ENCODE measurements at places on chromosomes 2 and 18.

DNA sequence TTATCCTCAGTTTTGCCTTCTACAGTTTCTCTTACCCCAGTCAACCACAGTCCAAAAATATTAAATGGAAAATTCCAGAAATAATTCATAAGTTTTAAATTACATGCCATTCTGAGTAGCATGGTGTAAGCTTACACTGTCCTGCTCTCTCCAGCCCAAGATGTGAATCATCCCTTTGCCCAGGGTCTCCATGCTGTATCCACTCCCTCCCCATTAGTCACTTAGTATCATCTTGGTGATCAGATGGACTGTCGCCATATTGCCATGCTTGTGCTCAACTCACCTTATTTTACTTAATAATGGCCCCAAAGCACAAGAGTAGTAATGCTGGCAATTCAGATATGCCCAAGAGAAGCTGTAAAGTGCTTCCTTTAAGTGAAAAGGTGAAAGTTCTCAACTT is 18.5 kb upstream of the CCNT2 start:
- no peak for DNase-seq

- no peak for DNase-seq
Measured at GRCh38 chr2:205333351-205333750, 348.9 kb upstream of the NRP2 start.

GRCh38 chr2:149236410-149236809 is 94.0 kb upstream of the LYPD6 start:
- no peak for DNase-seq

DNA sequence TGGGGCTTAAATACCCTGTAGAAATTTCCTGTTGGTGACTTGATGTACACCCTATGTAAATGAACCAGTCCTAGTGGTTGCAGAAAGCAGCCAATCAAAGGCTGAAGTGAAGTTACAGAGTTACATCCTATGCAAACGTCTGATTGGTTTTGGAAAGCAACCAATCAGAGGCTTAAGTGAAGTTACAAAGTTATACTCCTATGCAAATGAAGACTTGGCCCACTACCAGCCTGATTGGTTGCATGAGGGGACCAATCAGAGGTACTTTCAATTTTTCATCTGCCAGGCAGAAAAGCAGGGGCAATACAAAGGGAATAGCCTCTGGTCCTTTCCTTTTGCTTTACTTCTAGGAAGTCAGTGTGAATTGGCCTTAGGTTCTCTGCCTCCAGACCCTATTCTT is 13.6 kb upstream of the ZNF397 start:
- no peak for DNase-seq

- DNase-seq: no peak
Measured at GRCh38 chr18:55477499-55477859, 110.5 kb downstream of the TCF4 start.

DNA sequence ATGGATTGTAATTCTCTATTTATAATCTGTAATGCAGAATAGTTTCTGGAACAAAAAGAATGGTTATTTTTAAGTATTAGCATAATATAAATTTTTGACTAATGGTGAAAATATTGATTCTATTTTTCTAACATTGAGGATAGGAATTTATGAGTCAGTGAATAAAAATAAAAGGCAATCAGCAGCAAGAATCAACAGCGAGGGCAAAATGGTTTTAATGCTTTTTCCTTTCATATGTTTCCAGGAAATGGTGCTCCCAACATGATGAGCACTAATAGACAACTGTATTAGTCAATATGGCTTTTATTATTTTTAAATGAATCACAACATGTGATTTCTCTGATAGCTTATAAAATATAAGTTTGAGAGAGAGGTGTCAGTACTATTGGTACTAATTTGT is 90.7 kb upstream of the TFPI start:
- no peak for DNase-seq

GRCh38 chr2:189657867-189658266 is 3.4 kb upstream of the ASNSD1 start:
- DNase-seq: no peak

DNA sequence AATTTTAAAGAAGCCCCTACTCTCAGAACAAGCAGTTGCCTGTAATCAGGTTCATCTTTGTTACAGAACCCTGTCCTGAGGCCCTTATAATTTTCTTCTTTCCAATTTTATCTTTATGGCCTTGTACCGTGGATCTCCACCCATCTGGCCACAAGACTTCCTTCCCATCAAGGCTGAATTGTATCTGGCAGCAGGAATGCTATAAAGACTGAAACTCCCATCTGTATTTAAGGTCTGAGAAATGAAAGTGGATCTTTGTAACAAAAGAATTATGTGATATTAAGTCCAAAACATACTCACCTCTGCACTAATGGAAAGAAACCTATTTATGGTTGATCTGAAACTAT is 91.8 kb downstream of the METTL8 start:
- DNase-seq: no peak

Measured in NCI-H1930 (cell line).